MG63 (cell line): ENCODE measurements at places on chromosomes 2 and 18. TPM values are rescaled to one million over a fixed set of nuclear protein-coding genes. Genes with fewer than 3 reads are reported as not detected.

NABP1 gene
- total RNA-seq = 15.8 and 24.1 TPM in 2 replicates

MC5R gene
- 0.69 and 0.99 TPM in 2 replicates for total RNA-seq

PRSS56 gene
- not detected in 2 replicates for total RNA-seq

GNAL gene
- 0.76 and 2.7 TPM in 2 replicates for total RNA-seq

PGAP1 gene
- 0.33 and 4.7 TPM in 2 replicates for total RNA-seq

MYO5B gene
- total RNA-seq = 8.8 and 31.6 TPM in 2 replicates

DOK1 gene
- total RNA-seq = 10.9 and 21.9 TPM in 2 replicates

BUB1 gene
- total RNA-seq = 54.3 and 87.3 TPM in 2 replicates

CNDP1 gene
- total RNA-seq = not detected in 2 replicates

ANO7 gene
- total RNA-seq = 0.10 TPM in 1 of 2 replicates, not detected in the other

KCNS3 gene
- total RNA-seq = 5.2 and 10.7 TPM in 2 replicates

TMEM131 gene
- total RNA-seq = 5.9 and 44.7 TPM in 2 replicates

CABLES1 gene
- total RNA-seq = 1.1 and 1.3 TPM in 2 replicates

TGFA gene
- 0.05 and 0.43 TPM in 2 replicates for total RNA-seq

FEV gene
- total RNA-seq = not detected in 2 replicates

COL4A4 gene
- total RNA-seq = 0.36 TPM in 1 of 2 replicates, not detected in the other

C2orf78 gene
- total RNA-seq = not detected in 2 replicates

CTAGE1 gene
- not detected in 2 replicates for total RNA-seq

CRYBA2 gene
- total RNA-seq = not detected in 2 replicates

ABCG8 gene
- not detected in 2 replicates for total RNA-seq
